ENCODE measurements at places on chromosomes 6 and 20. TPM values are rescaled to one million over a fixed set of nuclear protein-coding genes. Genes with fewer than 3 reads are reported as not detected.

The ZNF343 gene
- total RNA-seq: 5.1 TPM

The BMP7 gene
- total RNA-seq: 23.0 TPM

The PLAGL1 gene
- 6.8 TPM for total RNA-seq

The IL20RA gene
- total RNA-seq: 5.0 TPM

The BNIP5 gene
- not detected for total RNA-seq

The HLA-DQA2 gene
- total RNA-seq: not detected

GRCh38 chr6:132964868-132965382, 150.6 kb downstream of the RPS12 start:
- H3K4me3 ChIP-seq: no peak overlapping the region
- no peak overlapping the region for H3K27ac ChIP-seq
- H3K4me1 ChIP-seq: no peaks in the 10 kb centered on the region

DNA sequence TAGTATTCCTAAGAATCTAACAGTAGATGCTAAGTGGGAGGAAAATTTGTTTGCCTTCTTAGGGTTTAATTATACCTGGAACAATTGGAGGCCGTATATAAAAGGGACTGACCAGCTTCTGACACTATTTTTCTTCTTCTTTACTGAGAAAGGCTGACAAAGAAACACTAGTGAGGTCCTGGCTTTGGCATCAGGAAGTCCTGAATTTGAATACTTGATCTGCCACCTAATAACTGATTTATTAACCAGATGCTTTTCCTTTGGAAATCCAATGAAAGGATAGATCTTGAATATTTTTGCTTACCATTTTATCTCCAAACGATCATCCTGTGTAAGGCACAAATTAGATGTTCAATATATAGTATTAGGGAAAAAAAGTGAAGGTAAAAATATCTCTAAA, 382.5 kb downstream of the CENPW start:
- H3K36me3 ChIP-seq: no peaks in the 10 kb centered on the region
- no peak for DNase-seq
- H3K27me3 ChIP-seq: no peaks in the 10 kb centered on the region
- H3K4me1 ChIP-seq: no peaks in the 10 kb centered on the region
- no peak overlapping the region for H3K27ac ChIP-seq

- no peak overlapping the region for H3K27ac ChIP-seq
- no peaks in the 10 kb centered on the region for H3K4me1 ChIP-seq
- H3K4me3 ChIP-seq: no peak overlapping the region
- H3K27me3 ChIP-seq: no peaks in the 10 kb centered on the region
- H3K36me3 ChIP-seq: no peaks in the 10 kb centered on the region
- no peak for DNase-seq
These were observed 143.5 kb upstream of the NOX3 start for GRCh38 chr6:155599160-155599559.

DNA sequence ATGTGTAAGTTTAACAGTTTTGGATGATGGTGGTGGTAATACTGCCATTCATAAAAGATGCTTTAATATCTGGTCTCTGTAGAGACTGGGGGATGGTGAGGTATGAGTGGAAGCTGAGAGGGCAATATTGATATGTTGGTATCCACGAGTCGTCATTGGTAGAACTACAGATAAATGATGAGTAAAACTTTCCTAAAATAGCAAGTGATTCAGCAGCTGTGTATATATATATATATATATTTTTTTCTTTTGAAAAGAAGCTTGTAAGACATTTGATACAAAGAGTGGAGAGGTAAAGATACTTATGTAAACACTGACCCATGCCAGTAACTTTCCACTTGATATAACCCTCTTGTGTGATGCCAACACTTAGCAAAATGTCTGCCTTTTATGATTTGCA, 41.7 kb upstream of the CITED2 start:
- no peaks in the 10 kb centered on the region for H3K36me3 ChIP-seq
- H3K27ac ChIP-seq: no peak overlapping the region
- no peaks in the 10 kb centered on the region for H3K4me1 ChIP-seq
- no peak for DNase-seq
- no peak overlapping the region for H3K4me3 ChIP-seq

DNA sequence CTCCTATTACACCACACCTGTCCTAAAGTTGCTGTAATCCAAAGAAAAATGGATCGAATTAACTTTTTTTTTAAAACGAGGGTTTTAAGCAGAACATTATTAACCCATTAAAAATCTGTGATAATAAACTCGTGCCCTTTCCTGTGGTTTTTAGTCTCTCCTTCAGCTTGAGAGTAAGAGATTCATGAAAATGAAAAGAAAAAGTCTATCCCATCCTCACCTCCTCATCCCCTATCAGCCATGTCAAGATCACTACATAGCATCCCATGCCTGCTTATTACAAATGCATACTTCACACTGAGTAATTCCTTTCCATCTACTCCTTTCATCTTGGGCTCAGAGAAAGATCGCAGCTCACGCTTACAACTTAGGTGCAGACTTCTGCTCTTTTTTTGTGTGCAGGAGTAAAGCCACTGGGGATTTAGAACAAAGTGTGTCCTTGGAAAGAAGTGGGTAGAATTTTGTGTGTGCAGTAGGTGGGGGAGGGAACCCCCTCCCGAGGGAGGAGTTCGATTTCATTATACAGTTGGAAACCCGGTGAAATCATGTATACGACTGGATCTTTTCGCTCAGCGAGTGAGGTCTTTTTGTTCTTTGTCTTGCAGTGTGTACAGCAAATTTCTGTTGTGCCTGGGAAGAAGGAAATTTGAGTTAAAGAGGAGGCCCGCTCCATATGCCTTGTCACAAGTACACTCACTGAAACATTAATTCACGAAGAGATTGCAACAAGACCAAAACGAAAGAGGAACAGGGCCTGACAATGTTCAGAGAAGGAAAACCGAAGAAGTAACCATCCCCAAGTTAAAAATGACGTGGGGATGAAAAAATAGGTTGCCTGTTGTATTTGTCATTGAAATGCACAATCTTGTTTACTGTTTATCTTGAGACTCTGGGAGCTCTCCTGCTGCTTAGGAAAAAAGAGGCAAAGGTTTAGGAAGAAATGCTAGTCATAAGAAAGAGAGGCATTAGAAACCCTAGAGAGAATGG, 146.5 kb upstream of the ZNF217 start:
- H3K4me1 ChIP-seq: peaks cover 45% of the 10 kb centered on the region
- H3K36me3 ChIP-seq: no peaks in the 10 kb centered on the region
- no peaks in the 10 kb centered on the region for H3K27me3 ChIP-seq
- no peak overlapping the region for H3K4me3 ChIP-seq

DNA sequence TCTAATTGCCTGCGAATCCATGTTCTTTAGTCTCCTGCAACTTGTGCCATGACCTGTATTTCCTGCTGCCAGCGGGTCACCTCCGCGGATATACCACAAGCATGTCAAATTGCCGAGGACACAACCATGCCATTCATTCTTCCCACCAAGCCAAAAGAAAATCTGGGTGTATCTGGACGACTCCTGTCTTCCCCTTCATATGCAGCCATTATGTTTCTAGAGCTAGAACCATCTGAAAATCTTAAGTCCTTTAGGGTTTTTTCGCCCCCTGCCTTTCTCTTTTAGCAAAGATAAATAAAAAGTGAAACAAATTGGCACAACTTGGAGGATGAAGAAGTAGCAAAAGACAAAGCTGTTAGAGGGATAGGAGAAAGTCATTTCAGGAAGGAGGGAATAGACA, 242.6 kb downstream of the ARID1B start:
- H3K4me1 ChIP-seq: no peaks in the 10 kb centered on the region
- H3K4me3 ChIP-seq: no peak overlapping the region
- no peaks in the 10 kb centered on the region for H3K36me3 ChIP-seq
- H3K27ac ChIP-seq: no peak overlapping the region
- no peaks in the 10 kb centered on the region for H3K27me3 ChIP-seq

DNA sequence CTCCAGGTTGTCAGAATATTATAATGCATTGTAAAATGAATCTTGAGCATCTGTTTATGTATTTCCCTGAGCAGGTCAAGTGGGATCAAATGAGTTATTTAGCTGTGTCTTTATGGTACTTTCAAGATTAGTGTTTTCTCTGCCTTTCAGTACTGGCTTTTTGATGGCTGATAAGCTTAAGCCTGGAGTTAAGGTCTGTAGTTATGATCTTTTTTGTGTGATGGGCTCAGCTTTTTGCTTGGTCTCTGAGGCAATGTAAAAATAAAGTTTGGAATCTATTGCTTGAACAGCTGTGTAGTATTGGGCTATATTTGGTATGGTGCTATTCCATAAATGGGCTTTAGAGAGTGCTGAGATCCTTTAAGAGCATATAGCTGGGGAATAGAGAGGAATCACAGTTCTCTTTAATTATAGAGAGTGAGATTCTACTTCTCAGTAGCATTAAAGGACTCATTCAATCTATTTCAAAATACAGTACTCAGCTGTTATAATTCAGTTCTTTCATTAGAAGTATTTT, 40.7 kb downstream of the ZNF451 start:
- H3K4me1 ChIP-seq: no peaks in the 10 kb centered on the region
- DNase-seq: no peak
- H3K27ac ChIP-seq: no peak overlapping the region
- no peak overlapping the region for H3K4me3 ChIP-seq
- H3K27me3 ChIP-seq: no peaks in the 10 kb centered on the region

GRCh38 chr6:167684276-167685104, 142.2 kb upstream of the AFDN start:
- H3K36me3 ChIP-seq: no peaks in the 10 kb centered on the region
- H3K4me3 ChIP-seq: no peak overlapping the region
- no peaks in the 10 kb centered on the region for H3K27me3 ChIP-seq
- no peak overlapping the region for H3K27ac ChIP-seq
- H3K4me1 ChIP-seq: no peaks in the 10 kb centered on the region
- DNase-seq: no peak

DNA sequence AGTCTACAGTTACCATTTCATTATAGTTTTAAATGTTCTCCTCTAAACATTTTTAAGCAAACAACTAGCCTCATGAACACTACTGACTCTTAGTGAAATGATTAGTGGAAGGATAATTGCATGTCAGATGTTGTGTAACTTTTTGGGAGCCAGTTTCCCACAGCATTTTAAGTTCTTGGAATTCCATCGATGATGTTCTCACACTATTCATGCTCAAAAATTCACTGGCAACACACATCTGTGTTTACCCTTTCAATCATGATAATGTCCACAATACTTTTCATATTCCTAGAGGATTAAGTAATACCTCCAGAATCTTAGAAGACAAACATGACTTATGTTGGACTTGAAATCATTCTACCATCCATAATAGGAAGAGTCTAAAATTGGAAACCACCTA, 678.1 kb upstream of the ID4 start:
- no peak for DNase-seq
- no peaks in the 10 kb centered on the region for H3K36me3 ChIP-seq
- H3K27ac ChIP-seq: no peak overlapping the region
- no peak overlapping the region for H3K4me3 ChIP-seq

GRCh38 chr6:106156863-106157262, 70.7 kb downstream of the PRDM1 start:
- no peaks in the 10 kb centered on the region for H3K27me3 ChIP-seq
- DNase-seq: no peak
- H3K4me1 ChIP-seq: no peaks in the 10 kb centered on the region
- no peaks in the 10 kb centered on the region for H3K36me3 ChIP-seq
- no peak overlapping the region for H3K4me3 ChIP-seq

GRCh38 chr6:126026001-126026400, 39.7 kb downstream of the TRMT11 start:
- H3K4me1 ChIP-seq: peaks cover 4% of the 10 kb centered on the region
- no peak overlapping the region for H3K4me3 ChIP-seq
- peaks cover 29% of the 10 kb centered on the region for H3K36me3 ChIP-seq
- H3K27ac ChIP-seq: no peak overlapping the region
